ENCODE measurements at places on chromosomes 13 and 19. TPM values are rescaled to one million over a fixed set of nuclear protein-coding genes. Genes with fewer than 3 reads are reported as not detected.

DNA sequence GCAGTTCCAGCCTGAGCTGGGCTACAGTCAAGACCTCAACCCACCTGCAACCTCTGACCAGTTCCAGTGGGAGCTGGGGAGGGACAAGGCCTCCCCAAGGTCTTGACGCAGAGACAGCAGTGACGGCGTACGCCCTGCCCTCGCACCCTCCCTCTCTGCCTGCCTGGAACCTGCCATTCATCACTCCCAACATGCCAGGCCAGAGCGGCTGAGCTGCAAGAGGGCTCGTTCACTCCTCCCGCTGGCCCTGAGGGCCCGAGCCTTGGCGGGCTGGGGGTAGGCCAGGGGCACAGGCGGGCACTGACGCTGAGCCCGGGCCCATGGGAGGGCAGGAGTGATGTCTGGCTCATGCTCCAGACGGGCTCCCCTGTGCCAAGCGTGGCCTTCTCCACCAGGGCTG, 8.2 kb downstream of the NDUFA11 start:
- DNase-seq, result peak; percentile 90

DNA sequence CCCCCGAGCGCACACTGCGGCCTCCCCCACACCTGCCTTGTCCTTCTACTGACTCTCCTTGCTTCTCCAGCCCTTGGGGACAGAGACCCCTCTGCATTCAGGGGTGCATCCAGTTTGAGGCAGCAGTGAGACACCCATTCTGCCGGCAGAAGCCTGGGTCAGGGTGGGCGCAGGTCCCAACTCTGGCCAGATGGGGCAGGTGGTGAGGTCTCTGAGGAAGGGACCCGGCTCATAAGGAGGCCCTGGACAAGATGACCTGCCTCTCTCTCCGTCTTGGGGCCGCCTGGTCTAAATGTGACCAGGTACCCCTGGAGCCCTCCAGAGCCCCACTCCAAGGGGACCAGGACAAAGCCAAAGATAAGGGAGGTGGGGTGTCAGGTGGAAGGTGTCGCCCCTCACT, 6.1 kb downstream of the CHERP start:
- no peak for DNase-seq

- DNase-seq, result no peak
Observed at GRCh38 chr19:18608102-18608804, 1.7 kb upstream of the CRLF1 start.

GRCh38 chr13:99237981-99238662, 20.1 kb downstream of the GPR18 start:
- peak; percentile 38 for DNase-seq

The DCAF15 gene
- total RNA-seq, result 12.8 TPM

The PRR19 gene
- 0.78 TPM for total RNA-seq
